Stimulated activated CD8-positive, alpha-beta memory T cell treated with anti-CD3 and anti-CD28 coated beads, Interleukin-15, amount 100 ng/mL, for 1 hour (primary cell): ENCODE measurements at places on chromosomes 4 and X.

DNA sequence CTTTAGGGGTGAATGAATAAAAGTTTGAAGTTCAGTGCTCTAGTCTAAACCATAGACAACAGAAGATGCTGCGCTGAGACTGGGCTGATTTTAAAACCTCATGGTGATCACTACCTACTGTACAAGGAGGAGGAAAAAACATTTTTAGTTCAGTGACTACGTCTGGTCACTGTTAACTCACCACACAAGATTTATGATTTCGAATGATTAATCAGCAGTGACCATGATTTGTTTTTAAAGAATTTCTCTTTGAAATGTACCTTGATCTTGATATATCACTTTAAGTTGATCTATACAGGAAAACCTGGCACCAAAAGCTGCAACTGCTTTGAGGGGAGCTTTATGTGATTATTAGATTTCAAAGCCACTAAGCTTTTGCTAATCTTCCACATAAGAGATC lies 286.3 kb downstream of the PDGFC start:
- no peak for DNase-seq

DNA sequence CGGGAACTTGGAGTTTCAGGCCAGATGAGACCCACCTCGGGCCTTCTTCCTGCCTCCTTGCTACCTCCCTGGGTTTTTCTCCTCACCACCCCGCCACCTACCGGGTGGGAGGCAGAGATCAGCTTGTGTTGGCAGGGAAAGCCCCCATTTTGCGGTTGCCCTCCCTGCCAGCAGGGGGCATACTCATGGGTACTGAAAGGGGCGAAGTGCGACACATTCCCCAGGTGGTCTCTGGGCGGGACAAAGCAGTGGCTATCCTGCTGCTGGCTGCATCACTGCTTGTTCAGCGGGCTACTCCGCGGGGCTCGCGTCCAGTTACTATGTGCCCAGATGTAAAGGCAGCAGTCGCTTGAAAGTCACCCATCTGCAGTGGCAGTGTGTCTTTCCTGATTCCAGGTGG lies 330.3 kb downstream of the PDHA2 start:
- no peak for DNase-seq

DNA sequence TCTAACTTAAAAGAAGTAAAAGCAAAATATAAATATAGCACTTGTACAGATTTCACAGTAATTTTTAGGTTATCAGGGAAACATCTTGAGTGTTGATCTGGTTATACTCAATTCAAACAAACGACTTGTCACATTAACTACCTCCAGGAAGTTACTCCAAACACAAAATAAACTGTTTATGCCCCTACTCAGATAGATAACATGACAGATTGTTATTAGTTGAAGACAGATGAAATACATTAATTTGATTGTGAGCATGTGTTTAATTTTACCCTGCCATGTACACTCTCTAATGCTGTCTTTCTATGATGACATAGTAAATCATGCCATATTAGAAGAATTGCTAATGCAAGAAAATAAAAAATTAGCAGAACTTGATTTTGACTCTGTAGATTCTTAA lies 88.0 kb downstream of the RAB28 start:
- no peak for DNase-seq

GRCh38 chrX:137695417-137695816 lies 129.5 kb downstream of the ZIC3 start:
- no peak for DNase-seq

DNA sequence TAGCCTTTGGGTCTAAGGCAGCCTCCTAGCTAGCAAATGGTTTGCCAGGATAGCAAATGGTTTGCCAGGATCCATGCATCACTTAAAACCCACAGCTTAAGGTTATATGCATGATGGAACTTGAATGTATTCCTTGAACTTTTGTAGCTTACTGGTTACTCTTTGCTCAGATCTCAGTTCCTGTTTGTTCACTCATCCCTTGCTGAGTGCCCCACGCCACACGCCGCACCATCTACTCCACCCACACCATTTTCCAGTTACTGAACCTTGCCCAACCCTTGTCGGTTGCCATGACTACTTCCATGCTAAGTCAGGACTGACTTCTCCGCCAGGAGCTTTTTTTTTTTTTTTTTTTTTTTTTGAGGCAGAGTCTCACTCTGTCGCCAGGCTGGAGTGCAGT lies 29.5 kb upstream of the XIAP start:
- no peak for DNase-seq

GRCh38 chr4:126136922-126137781 lies 822.4 kb downstream of the FAT4 start:
- DNase-seq, result no peak

GRCh38 chrX:137194164-137194563 lies 160.4 kb upstream of the GPR101 start:
- no peak for DNase-seq

- no peak for DNase-seq
These were observed 567.7 kb downstream of the MAGEB5 start for GRCh38 chrX:26783512-26784225.

- DNase-seq, result no peak
These were observed 5.3 kb downstream of the PDZD4 start for GRCh38 chrX:153825042-153825441.

DNA sequence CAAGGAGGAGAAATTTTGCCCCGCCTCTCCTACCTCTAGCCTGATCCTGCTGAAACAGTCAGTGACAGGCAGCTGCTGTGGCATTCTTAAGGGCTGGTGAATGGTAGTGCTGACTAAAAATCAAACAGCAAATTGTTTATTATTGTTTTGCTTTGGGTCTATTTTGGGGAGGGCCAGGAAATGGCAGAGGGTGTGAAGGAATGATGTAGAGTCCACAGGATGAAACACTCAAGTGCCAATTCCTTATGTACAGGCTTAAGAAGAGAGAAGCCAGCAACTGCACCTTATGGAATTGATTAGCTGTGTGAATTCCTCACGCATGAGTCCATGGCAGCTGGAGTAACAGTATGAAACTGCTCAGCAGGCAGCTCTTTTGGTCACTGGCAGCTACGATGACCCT lies 39.7 kb downstream of the VEGFC start:
- DNase-seq, result no peak

- DNase-seq, result no peak
These were observed 83.6 kb downstream of the GAB1 start for GRCh38 chr4:143420227-143420626.

GRCh38 chr4:55125087-55125721 lies at the start of gene KDR:
KDR (minus strand) TSS chr4:55125595; CDS start chr4:55125293, 302 bp downstream.
- no peak for DNase-seq

DNA sequence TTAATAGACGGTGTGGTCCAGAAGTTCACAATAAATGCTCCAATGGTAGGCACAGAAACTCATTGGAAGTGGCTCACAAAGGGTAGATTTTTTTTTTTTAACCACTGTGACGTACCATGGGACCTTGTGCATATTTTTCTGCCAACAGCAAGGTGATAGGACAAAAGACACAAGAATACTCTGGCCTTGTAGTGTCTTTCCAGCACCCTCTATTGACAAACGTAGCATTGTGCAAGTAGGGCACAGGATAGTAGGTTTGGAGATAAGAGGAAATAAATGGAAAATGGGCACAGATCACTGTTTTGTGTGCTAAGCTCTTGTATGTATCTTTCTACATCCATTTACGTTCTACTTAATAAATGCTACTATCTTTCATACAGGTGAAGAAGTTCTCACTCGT lies 2054.9 kb downstream of the PCDH7 start:
- no peak for DNase-seq

GRCh38 chr4:94519925-94520789 lies 68.4 kb downstream of the PDLIM5 start:
- no peak for DNase-seq

- no peak for DNase-seq
These were observed 15.9 kb downstream of the TMEM165 start for GRCh38 chr4:55411621-55412020.

DNA sequence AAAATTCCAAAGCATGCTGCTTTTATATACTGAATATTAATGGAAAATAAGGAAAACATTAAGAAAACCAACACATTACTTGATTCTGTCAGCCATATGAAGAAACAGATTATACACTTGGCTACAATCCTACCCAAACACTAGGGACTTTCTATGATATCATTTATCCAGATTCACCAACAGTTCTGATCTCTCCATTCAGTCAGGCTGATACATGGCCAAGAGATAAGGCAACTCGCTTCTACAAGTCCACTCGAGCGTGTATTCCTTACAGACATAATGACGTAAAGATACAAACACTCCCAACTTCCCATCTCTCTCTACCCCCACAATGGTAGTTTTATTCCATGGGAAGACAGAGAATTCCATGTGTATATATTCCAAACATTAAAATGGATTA lies 44.5 kb downstream of the NEK1 start:
- no peak for DNase-seq

GRCh38 chr4:38710053-38710452 lies 46.1 kb downstream of the KLF3 start:
- no peak for DNase-seq

DNA sequence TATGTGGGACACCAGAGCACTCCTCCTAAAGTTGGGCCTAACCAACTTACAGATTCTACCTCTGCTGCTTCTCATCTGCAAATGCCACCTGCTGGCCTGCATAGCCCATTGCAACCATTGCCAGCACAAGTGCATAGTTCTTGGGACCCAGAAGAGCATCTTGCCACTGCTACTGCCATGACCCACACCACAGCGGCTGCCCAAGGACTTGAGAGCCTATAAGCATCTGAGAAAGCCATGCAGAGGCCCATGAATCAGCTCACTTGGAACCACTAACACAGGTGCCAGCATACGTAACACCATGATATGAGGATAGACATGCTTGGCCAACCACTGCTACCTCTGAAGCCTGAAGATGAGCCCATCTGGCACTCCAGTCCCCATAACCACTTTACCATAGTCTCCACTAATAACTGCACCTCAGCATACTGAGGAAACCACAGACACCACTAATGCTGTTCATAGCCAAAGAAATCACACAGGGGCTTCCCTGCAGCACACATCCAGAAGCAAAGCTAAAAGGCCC lies 258.1 kb upstream of the AGTR2 start:
- DNase-seq, result no peak

GRCh38 chr4:7424553-7425111 lies 10.1 kb downstream of the PSAPL1 start:
- DNase-seq, result no peak

- no peak for DNase-seq
These were observed 57.7 kb upstream of the MAML3 start for GRCh38 chr4:140211693-140212092.

DNA sequence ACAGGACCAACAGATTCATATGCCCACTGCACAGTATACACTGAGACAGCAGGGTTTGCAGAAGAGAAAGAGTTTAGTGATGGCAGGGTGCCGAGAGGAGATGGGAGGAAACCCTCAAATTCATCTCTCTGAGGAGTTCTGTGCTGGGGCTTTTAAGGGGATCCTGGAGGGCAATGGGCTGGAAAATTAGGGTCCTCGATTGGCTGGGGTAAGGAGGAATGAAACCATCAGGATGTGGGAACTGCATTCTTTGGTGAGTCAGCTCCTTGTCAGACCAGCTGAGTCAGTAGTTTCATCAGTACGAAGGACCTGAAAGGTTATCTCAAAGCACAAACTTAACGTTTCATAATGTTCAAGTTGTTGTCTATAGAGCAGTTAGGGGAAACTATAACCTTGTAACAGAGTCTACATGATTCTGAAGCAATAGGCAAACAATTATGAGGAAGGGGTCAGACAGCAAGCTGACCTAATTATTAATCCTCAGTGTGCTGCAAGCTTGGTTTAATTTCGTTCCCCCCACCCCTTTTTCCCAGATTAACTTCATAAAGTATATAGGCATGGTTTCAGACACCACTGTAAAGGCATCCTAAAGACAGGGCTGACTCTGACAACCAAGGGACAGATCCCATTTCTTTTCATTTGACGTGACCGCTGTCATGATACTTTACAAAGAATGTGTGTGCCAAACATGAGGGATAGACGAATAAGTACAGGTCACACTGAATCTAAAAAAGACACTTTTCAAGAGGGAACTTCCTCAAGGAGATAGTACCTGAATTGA lies 1.5 kb upstream of the MSMO1 start:
- DNase-seq, result no peak

DNA sequence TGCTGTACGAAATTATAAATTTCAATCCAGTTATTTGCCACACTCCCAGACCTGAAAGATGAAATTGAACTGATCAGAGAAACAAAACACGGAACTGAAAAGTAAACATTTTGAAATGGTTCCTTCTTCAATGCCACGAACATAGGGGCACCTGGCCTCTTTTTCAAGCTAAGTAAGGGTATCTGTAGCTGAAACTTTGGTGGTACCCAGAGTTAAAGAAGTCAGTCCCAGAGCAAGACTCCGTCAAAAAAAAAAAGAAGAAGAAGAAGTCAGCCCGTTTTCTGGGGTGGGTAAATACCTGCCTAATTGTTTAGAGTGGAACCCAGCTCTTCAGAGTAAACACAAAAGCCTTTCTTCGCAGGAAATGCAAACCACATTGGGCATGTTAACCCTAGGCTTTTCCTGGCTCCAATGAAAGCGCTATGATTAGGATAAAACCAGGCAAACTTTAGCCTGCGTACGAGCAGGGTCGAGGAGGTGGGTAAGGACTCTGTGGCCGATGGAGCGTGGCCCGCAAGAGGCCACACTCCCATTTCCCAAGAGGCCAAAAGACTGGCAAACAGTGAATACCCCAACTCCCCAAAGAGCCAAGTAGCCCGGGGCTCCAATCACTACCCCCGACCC lies 1.3 kb downstream of the ANTXR2 start:
- no peak for DNase-seq

- DNase-seq, result no peak
These were observed 533.0 kb downstream of the SPRY1 start for GRCh38 chr4:123929565-123929964.

- no peak for DNase-seq
These were observed 755.8 kb downstream of the RPA4 start for GRCh38 chrX:97639526-97639925.

DNA sequence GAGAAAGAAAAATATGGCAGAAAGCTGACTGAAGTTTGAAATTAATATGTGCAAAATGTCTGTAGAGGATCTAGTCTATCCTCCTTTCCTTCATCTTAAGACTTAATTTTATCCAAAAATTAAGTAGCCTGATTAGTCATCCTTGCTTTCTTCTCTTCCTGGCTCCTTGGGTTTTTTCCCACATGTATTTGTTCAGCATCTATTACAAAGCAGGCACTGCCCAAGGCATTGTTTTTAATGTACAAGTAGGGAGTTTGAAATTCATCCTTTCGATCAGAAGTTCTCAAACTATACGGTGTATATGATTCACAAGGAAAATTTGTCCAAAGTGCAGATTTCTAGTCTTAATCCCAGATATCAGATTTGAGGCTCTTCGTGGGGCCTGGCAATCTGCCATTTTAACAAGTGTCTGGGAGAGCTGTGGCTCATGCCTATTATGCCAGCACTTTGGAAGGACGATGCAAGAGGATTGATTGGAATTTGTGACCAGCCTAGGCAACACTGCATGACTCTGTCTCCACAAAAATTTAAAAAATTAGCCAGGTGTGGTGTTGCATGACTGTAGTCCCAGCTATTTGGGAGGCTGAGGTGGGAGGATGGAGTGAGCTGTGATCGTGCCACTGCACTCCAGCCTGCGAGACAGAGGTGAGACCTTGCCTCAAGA lies 19.4 kb upstream of the YTHDC1 start:
- no peak for DNase-seq

- DNase-seq, result no peak
These were observed 750.5 kb upstream of the HTR2C start for GRCh38 chrX:113833096-113834055.

GRCh38 chrX:133434197-133434820 lies 19.0 kb upstream of the GPC4 start:
- DNase-seq, result no peak
